Left renal cortex interstitium (tissue), 4 donors: ENCODE measurements at places on chromosomes 11 and 22. TPM values are rescaled to one million over a fixed set of nuclear protein-coding genes. Genes with fewer than 3 reads are reported as not detected.
A peak's percentile ranks its signal among the peaks of the same experiment; 100 is the strongest.

- DNase-seq = no peak
Observed at GRCh38 chr11:75768909-75769771, 562 bp downstream of the DGAT2 start.

DNA sequence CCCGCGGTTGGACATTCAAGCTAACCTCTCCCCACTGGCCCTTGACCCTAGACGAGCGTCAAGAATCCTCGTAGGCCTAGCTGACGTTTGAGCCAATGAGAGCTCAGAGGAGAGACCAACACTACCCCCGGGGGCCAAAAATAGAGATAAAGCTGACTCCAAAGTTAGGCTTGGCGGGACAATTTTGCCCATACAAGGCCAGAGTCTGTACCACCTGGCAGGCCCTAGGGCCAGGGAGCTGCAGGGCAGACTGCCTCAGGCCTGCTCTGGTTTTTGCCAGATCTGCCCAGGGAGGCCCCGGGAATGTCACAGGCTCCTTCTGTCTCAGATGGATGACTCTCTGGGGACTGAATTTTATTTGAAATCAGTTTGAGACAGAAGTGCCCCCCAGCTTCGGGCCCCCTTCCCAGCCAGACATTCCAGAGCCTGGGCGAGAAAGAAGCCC is 40.8 kb upstream of the ACCSL start:
- DNase-seq = no peak

DNA sequence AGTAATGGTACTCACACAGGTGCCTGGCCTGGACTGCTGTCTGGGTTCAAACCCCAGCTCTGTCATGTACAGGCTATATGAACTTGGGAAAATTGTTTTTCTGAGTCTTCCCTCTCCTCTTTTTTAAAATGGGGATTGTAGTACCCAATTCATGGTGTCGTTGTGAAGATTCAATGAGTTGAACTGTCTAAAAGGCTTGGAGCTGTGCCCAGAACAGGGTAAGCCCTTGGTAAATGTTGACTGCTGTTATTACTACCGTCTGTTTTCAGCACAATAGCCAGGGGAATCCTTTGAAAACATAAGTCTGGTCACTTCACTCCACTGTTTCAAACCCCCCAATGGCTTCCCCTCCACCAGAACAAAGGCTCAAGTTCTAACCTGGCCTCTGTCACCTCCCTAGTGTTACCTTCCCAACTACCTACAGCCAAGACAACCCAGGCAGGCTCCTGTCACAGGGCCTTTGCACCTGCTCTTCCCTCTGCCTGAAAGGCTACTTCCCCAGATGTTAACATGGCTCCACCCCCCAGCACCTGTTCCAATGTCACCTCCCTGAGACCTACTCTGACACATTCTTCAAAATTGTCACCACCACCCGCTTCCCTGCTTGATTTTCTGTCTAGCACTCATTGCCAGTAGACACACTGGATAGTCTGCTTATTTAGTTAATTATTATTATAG is 152.8 kb downstream of the CHST1 start:
- no peak for DNase-seq

- no peak for DNase-seq
Observed at GRCh38 chr11:126978911-126979310, 21.7 kb downstream of the KIRREL3 start.

OR52A1 gene
- polyA plus RNA-seq = not detected

ZNRF3 gene
- polyA plus RNA-seq = 31.7 TPM

TLCD5 gene
- 9.9 TPM for polyA plus RNA-seq

CBLIF gene
- polyA plus RNA-seq = not detected

GRCh38 chr11:102833731-102834130 is 9.7 kb downstream of the MMP3 start:
- DNase-seq = no peak

DNA sequence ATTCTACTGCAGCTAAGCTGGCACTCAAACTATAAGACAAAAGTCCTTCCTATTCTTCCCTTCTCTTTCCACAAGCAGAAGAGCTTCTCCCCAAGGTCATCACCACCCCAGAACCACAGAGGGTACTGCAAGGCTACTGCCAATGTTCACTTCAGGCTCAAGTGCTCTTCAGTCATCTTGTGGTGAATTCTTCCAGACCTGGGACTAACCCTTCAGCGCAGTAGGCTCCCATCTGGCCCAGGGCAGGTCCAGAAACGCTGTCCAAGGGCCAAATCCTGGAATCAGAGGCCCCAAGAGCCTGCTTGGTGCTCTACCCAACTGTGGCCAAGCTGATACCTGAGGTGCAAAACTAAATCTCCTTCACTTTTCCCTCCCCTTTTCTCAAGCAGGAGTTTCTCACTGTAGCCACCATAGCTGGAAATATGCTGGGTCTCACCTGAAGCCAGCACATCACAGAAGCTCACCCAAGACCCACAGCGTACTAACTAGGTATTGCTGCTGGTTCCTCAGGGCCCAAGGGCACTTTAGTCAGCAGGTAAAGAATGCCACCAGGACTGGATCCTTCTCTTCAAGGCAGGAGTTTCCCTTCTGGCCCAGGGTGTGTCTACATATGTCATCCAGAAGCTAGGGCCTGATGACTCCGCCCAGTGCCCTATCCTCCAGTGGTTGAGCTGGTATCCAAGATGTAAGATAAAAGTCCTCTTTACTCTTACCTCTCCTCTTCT is 27.8 kb downstream of the FCHSD2 start:
- no peak for DNase-seq

GRCh38 chr11:73520353-73521061 is 77.4 kb downstream of the FAM168A start:
- no peak for DNase-seq

PRODH gene
- 27.0 TPM for polyA plus RNA-seq

DNA sequence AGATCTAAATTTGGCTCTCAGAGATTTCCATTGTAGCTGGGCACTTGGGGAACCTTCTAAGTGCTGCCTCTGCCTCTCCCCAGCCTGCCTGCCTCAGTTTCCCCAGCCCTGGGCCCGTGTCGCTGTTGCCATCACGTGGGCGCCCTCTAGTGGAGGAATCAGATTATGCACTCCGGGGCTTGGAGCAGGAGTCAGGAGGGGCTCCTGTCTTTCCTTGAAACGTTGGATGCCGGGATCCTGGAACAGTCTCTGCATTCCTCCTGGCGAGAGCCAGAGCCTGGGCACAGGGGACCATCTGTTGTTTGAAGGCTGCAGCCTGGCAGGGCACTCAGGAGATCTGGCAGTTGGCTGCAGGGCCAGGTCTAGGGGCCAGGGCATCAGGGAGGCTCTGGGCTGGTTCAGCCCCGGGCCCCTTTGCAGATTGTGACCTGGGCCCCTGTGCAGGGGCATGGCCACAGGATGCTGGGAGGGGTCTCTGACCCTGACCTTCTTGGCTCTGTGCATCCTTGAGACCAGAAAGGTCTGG is 71.6 kb downstream of the LRP5 start:
- DNase-seq = no peak

- no peak for DNase-seq
Observed at GRCh38 chr11:7569044-7569443, 55.2 kb downstream of the PPFIBP2 start.

DNA sequence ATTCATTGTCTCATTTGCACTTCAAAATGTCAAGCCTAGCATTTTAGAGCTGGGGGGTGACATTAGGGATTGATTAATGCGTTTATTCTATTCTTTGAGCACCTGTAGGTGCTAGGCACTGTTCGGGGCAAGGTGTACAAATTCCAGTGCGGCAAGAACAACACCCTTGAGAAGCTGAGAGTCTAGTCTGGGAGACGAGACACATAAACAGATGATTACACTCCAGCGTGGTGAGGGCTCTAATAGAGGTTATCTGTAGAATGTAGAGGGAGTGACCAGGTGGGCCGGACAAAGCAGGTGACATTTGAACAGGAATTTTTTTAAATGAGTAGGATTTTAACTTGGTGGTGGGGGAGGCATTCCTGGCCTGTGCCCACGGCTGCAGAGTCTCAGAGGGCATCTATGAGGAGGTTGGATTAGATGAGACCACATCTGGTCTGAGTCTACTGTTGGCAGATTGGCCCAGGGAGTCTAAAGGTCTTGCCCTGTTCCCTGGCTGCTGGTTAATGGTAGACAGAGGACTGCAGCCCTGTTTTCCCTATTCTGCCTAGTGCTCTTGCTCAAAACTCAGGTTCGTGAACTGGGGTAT is 970 bp downstream of the CAT start:
- DNase-seq = no peak

DNA sequence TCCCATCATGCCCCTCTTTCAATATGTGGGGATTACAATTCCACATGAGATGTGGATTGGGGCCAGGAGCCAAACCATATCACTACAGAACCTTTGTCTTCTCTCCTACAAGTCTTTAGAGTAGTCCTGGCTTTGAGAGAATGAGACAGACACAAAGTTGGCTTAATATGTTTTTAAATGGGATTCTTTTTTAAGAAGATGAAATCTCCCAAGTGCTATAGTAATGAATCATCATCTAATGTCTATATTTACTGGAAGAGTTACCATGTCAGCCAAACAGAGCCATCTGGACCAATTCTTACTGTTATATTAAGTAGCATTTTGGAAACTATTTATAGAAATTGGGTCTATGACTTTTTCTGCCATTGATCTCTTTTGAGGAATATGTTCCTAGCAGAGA is 38.1 kb upstream of the CARD18 start:
- no peak for DNase-seq

DNA sequence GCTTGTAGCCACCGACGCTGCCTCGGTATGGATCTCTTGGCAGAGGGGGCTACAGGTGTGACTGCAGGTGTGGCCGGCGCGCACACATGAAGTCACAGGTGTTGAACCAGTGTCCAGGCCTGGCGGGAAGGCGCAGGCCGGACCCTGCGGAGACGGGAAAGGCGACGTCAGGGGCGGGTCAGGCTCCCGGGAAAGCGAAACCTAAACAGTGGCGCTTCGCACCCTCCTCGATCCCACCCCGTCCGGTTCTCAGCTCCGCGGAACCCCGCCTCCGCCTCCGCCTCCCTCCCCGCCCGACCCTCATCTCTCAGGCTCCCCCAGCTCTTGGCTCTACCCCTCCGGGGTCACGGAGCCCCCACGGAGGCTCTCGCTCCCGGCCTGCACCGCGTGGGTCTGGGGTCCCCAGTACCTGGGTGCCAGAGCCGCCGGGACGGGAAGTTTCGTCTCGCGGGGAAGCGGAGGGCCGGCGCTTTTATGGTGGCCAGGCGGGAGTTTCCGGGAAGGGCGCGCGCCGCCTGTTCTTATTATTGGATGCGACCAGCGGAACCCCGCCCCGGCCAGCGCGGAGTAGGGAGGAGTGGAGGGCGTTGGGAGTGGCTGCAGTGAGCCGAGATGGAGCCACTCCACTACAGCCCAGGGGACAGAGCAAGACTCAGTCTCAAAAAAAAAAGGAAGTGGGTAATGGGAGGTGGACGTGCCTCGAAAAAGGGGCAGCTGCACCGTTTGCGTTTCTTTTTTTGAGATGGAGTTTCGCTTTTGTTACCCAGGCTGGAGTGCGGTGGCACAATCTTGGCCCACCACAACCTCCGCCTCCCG is at the start of gene IRF7:
TSS of gene IRF7 (minus strand) at position 447 of the 816 bp plus-strand sequence. CDS start 586 bp downstream, outside the sequence.
- DNase-seq = peak; percentile 56

UBQLN3 gene
- polyA plus RNA-seq = not detected

DNA sequence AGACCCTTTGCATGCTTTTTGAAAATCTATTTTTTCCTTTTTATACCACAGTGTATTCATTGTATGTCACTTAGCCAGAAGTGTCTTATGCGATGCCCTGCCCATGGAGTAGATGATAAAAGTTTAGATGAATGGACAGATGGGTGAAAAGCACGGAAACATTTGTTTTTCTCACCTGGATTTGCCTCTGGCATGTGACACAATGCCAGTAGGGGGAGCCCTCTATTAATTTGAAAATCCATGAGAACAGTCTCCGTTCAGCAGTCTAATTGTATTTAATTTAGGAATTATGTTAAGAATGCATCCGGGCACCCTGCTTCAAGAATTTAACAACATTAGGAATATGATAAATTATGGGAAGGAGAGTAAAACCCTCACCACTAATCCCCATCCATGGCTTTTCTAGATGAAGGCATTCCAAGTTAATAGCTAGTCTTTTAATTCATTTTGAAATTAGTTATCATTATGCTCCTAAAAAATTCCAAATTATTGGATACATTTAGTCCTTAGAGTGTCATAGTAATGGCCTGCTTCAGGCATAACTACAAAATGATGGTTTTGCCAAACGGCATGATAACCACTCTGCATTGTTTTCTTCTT is 55.3 kb upstream of the ALKBH3 start:
- DNase-seq = no peak

GRCh38 chr11:76823481-76824028 is 37.2 kb upstream of the ACER3 start:
- DNase-seq = no peak
